ENCODE measurements at places on chromosomes 11 and 22.
A peak's percentile ranks its signal among the peaks of the same experiment; 100 is the strongest.

GRCh38 chr22:44424867-44425693 lies 73.0 kb downstream of the RTL6 start:
- no peak for DNase-seq

DNA sequence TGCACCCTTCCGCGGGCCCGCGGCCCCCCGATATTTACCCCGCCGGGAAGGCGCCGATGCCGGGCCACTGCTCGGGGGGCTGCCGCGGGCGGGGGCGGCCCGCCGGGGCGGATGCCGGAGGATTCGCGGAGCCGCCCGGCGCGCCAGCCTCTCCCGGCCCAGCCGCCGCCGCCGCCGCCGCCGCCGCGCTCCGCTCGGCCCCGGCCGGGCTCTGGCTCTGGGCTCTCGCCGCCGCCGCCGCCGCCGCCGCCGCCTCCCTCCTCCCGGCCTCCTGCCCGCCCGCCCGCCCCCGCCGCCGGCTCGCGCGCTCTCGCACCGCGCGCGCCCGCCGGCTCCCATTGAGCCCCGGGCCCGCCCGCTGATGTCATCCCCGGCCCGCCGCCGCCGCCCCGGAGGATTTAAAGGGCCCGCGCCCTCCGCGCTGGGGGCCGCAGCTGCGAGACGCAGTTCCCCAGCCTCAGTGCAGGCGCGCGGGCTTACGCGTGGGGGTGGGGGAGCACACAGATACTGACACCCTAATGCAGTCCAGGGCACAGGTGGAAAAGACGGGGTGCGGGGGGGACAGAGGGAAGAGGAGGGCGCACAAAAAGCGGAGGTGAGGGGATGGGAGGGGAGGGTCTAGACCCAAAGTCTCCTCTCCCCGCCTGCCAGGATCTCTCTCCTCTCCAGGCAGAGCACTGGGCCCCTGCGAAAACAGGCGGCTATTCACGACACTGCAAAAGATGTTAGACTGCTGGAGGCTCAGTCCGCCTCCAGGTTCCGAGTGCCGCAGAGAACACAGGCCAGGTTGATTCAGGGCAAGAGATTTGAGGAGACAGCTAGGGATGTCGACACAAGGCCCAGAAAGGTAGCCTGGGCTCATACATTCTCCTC lies at the start of gene CSNK1E:
CSNK1E (minus strand) TSS at position 312 of the 873 bp plus-strand sequence. CDS start 3,276 bp downstream, outside the sequence.
- DNase-seq: peak; percentile 92

DNA sequence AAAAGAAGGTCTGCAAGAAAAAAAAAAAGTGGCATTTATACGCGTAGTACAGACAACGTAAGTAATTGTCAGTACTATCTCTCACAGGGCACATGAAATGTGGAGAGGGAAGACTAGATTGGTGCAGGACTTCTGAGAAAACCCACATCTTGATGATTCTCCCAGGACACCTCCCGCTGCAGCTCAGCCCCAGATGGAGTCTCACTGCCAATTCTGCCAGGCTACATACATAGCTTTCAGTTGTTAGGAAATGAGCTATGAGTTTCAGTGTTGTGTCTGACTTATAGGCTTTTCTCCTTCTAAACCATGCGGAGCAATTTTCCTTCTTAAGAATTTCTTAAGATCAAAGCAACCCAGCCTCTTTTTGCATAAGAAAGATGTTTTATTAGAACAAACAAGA lies 9.6 kb downstream of the OR5A2 start:
- no peak for DNase-seq

- DNase-seq: no peak
These were observed 7.4 kb upstream of the PRR33 start for GRCh38 chr11:1899090-1899489.

GRCh38 chr11:9726321-9727022 lies 62.6 kb downstream of the SWAP70 start:
- DNase-seq: no peak
